ENCODE measurements at places on chromosomes 6 and 20. TPM values are rescaled to one million over a fixed set of nuclear protein-coding genes. Genes with fewer than 3 reads are reported as not detected.

DNA sequence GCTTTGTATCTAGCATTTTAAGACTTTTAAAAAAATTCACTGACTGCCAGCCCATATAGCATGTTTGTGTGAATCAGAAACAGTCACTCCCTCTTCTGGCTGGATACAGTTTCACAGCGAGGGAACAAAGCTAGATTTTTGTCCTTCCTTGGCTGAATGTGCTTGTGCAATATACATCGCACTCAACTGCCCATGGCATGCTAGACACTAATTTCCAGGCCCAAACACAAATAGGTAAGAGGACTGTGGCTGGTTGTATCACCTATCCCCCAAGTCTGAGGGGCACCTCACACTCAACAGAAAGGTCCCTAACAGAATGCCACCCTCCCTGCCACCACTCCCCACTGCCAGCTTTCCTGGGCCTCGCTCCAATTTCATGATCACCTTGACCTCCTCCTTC is 16.2 kb upstream of the BLCAP start:
- DNase-seq: peak; percentile 31

- DNase-seq: no peak
Observed at GRCh38 chr6:94074764-94075163, 655.4 kb upstream of the EPHA7 start.

DNA sequence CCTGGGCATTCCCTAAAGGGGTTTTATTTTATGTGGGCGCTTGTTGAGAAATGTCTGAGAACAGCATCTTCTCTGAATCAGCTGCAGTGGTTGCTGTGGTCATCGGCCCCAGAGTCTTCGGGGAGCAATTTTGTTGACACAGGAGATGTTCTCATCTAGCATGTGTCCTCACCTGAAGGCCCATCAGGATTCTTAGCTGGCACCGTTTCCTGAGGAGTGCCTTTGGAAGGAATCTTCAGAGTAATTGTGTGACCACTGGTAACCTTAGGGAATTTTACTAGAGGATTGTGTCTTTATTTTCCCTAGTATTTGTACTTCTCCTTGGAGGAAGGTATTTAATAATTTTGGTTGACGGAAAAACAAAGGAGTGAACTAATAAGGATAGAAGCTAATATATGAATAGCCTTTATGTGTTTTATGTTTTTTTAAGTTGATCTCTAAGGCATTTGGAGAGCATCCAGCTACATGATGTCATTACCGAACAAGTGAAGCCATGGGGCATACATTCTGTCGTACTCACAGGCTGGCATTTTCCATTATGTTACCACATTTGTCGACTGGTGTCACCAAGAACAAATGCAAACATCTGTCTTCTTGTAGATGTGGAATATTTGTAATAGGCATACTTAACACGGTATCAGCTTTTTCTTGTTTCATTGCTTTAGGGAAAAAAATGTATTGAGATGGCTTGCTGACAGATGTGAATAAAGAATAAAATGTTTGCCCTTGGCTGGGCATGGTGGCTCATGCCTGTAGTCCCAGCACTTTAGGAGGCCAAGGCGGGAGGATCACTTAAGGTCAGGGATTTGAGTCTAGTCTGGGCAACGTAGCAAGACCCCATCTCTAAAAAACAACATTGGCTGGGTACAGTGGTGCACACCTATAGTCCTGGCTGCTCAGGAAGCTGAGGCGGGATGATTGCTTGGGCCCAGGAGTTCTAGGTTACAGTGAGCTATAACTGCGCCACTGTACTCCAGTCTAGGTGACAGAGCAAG is 41.9 kb downstream of the TULP4 start:
- DNase-seq: peak; percentile 17

DNA sequence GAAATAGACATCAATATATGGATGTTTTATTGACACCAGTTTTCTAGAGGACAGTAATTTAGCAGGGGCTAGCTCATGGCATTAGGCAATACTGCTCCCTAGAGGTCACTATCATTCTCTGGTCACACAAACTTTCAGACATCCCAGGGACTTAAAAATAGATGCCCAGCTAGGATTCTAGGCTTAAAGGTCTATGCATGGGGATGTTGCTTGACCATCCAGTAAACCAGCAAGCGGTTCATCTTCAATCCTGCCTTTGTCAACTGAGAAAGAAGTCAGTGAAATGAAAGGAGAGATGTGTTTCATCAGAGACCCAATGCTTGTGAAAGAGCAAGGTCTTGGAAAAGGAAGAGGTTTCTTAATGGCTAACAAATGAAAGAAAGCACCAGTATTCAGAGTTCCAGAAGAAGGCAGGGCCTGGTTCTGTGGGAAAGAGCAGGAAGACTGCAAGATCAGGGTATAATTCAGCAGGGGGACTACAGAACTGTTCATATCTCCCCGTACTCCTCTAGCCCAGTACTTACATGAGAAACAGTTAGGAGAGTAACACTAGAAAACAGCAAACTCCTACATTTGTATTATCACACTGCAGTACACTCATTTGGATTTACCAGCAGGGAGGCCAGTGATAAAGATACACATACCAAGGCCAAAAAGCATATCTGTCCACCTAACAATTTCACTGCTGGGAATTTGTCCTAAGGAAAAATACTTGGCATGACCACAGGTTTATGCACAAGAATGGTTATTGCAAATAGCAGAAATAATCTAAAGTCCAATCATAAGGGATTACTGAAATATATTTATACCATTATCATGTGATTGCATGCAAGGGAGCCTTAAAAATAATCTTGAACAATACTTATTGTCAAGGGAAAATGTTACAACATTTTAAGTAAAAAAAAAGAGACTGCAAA is 151.4 kb upstream of the LAMA2 start:
- DNase-seq: peak; percentile 25

- DNase-seq: no peak
Observed at GRCh38 chr6:122400121-122400450, 634 bp downstream of the HSF2 start.

DNA sequence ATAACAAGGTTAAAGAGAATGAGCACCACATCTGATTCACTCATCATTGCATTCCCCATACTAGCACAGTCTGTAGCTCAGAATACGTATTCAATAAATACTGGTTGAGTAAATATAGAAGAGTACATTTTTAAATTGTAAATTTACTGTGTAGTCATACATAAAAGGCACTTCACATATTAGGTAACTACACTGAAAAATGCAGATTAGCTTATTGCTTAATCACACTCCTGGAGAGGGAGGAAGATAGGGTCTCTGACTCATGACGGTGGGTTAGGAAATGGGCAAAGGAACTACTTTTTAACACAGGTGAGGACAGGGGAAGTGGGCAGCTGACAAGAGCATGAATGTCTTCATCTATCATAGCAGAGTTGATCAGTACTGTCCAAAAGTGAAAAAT is 133.2 kb downstream of the TBC1D32 start:
- no peak for DNase-seq

DNA sequence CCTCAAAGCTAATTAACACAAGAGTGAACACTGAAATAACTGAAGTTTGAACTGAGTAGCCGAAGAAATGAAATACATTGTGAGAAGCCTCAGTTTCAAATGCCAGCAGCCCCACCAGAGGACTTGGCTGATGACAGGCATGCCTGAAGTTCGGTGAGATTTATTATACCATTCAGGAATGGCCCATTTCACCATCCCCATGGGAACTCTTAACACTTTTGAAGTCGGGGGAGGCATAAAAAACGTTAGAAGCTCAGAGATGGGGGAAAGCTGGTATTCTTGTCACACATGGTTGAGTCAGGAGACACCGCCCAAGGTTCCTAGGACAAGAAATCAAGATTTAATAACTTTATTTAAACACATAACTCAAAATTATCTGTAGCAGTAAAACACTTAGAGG is 17.6 kb upstream of the SLC22A3 start:
- DNase-seq: peak; percentile 25

- no peak for DNase-seq
Observed at GRCh38 chr6:145761584-145761983, 26.3 kb upstream of the EPM2A start.

DNA sequence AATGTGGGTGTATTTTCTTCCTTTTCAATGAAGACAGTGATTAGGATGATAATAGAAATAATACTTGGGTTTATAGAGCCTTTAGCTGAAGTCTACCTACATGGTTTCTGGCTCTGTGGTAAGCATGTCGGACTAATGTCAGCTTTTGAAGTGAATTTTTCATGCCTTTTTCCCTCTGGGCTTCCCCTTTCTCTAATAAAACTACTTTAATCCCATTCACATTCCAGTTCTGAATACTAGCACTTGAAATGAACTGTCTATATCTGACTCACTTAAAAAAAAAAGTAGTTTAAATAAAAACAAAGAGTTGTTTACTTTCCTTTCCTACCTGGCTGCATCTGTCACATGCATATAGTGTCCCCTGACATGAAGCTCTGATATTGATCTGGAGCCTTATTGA is 545.9 kb upstream of the FLRT3 start:
- no peak for DNase-seq

DNA sequence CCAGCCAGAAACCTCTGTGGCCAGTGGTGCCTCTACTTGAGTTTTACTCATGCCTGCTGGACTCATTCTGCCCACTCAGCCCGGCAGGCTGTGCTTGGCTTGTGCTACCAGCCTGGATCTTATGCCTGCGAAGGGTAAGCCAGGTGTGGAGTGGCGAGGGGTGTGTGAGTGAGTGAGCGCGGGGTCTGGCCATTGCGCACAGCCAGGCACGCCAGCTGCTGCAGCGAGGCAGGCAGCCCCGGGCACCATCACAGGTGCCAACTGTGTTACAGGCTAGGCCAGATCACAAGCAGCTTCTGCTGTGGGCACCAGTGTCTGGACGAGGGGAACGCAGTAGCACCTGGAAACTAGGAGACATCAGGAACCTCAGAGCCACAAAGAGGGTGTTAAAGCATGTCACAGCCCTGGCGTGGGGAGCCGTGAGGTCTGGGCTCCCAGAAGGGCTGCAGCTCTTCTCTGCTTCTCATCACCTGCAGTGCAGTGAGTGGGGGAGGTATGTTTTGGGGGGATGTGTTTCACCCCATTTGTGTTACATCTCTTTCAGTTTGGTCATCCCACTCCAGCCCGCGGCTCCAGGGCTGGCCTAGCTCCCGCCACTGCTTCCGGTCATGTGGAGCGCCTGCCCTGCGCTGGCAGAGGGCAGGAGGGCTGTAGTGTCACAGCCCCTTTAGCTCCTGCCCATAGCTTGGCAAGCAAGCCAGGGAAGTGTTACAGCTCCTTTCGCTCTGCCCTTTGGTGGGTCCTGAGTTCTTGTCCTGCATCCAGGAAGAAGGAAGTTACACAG is 379.7 kb upstream of the IMPG1 start:
- no peak for DNase-seq

GRCh38 chr6:135331002-135331401 is 149.9 kb downstream of the MYB start:
- no peak for DNase-seq

TNFRSF21 gene
- total RNA-seq: 13.0 TPM

BPIFA1 gene
- not detected for total RNA-seq

COL21A1 gene
- total RNA-seq: 147 TPM

KCNQ2 gene
- 0.96 TPM for total RNA-seq

LRFN2 gene
- total RNA-seq: 1.9 TPM

SLC44A4 gene
- total RNA-seq: 0.96 TPM

SPATA25 gene
- total RNA-seq: 3.6 TPM
